Left lung (tissue), 14 donors: ENCODE measurements at places on chromosomes 6 and 20.

DNA sequence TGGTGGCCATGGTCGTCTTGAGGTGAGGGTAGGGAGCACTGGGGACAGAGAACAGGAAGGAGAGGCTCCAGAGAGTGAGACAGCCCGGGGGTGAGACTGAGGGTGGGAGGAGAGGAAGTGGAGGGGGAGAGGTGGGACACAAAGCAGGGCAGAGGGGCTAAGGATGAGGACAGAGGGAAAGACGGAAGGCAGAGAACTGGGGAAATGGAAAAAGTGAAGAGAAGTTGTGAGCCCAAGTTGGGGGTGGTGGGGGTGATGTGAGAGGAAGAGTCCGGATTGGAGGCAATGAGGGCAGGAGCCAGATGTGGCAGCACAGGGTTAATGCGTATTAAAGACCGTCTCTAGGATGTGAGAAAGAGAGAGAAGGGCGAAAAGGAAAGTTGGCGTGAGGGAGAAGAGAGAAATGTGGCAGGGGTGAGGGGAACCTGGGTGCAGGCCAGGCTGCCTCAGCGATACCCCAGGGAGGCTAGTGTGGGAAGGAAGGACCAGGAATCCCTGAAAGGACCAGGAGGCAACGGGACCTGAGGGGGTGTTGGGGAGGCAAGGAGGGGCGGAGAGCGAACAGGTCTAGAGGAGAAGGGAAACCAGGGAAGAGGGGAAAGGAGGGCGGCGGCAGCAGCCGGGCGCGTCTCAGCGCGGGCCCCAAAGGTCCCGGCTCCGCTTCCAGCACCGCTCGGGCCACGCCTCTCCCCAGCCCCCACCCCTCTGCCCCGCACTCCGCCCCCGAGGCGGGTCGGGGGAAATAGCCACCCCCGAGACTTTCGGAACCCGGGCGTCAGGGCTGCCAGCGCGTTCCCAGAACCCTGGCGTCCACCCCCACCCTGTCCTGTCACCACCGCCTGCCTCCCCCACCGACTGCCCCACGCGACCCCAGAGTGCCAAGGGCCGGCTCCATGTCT lies at the start of gene PPP1R18:
PPP1R18 (minus strand) TSS at position 637 of the 899 bp plus-strand sequence; CDS start at position 10, 627 bp downstream.
- peak within 1 kb of the TSS; percentile 91 for H3K4me3 ChIP-seq
- H3K27ac ChIP-seq, result peak within 1 kb of the TSS; percentile 97
- H3K36me3 ChIP-seq, result no peaks in the 10 kb centered on the region
- no peaks in the 10 kb centered on the region for H3K27me3 ChIP-seq
- no peak for DNase-seq

GRCh38 chr20:50014570-50015562 lies 32.1 kb downstream of the SNAI1 start:
- H3K36me3 ChIP-seq, result no peaks in the 10 kb centered on the region
- no peaks in the 10 kb centered on the region for H3K27me3 ChIP-seq
- peaks cover 6% of the 10 kb centered on the region for H3K4me1 ChIP-seq
- no peak overlapping the region for H3K4me3 ChIP-seq
- H3K27ac ChIP-seq, result no peak overlapping the region

DNA sequence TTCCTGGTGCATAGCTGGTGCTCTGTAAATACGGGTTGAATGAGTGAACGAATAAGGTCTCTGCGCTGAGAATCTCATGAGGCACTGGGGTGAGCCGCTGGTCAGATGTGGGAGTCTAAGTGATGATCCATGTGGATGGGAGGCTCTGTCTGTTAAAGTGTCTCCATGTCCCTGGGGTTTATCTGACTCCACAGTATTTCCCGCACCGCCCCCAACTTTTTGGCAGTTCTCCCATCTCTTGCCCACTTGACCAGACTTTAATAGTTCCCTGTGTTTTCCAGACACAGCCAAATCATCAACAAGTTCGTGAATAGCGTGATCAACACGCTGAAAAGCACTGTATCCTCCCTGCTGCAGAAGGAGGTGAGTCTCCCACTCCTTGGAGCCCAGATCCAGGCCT lies 9.9 kb downstream of the BPIFA2 start:
- no peak overlapping the region for H3K27ac ChIP-seq
- no peaks in the 10 kb centered on the region for H3K4me1 ChIP-seq
- H3K4me3 ChIP-seq, result no peak overlapping the region
- no peak for DNase-seq
- no peaks in the 10 kb centered on the region for H3K27me3 ChIP-seq

- H3K4me3 ChIP-seq, result no peak overlapping the region
- H3K4me1 ChIP-seq, result peaks cover 4% of the 10 kb centered on the region
- H3K27ac ChIP-seq, result no peak overlapping the region
- H3K36me3 ChIP-seq, result no peaks in the 10 kb centered on the region
- peaks cover 60% of the 10 kb centered on the region for H3K27me3 ChIP-seq
- DNase-seq, result no peak
Measured at GRCh38 chr6:93412452-93412851, 6.9 kb downstream of the EPHA7 start.

GRCh38 chr6:46421939-46422338 lies 69.3 kb downstream of the RCAN2 start:
- no peak overlapping the region for H3K4me3 ChIP-seq
- no peak overlapping the region for H3K27ac ChIP-seq
- H3K4me1 ChIP-seq, result no peaks in the 10 kb centered on the region
- DNase-seq, result no peak
- no peaks in the 10 kb centered on the region for H3K27me3 ChIP-seq

- no peaks in the 10 kb centered on the region for H3K4me1 ChIP-seq
- H3K27me3 ChIP-seq, result no peaks in the 10 kb centered on the region
- H3K36me3 ChIP-seq, result no peaks in the 10 kb centered on the region
- no peak overlapping the region for H3K4me3 ChIP-seq
Measured at GRCh38 chr6:40854592-40854991, 184.4 kb downstream of the UNC5CL start.
